ENCODE measurements at places on chromosomes 3 and 15.

DNA sequence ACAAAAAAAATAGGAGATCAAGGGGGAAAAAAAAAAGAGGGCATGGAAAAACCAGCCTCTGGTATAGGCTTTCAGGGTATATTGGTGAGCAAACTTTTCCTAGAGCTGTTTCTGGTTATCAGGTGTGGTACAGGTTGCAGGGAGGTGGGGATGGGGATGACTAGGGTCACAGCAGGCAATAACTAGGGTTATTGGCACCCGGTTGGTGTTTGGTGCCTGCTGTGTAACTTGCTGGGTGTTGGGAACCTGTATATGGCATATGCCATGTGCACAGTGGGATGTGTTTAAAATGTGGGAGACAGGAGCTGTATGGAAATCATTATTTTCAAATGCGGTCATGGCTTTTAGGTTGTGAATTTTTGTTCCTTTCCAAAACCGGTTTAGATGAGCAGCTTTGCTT, 119.2 kb downstream of the PTPRG start:
- DNase-seq, result no peak

DNA sequence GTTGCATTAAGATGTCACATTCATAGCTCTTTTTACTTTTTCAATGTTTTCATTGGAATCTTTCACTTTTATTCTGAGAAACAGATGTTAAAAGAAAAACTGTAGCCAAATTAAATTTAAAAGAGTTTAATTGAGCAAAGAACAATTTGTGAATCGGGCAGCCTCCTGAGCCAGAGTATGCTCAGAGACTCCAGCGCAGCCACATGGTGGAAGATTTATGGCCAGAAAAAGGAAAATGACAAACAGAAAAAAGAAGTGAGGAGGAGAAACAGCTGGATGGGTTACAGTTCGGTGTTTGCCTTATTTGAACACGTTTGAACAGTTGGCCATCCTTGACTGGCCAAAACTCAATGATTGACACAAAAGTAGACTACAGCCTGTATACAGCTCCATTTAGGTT, 33.8 kb upstream of the RAB11A start:
- no peak for DNase-seq

DNA sequence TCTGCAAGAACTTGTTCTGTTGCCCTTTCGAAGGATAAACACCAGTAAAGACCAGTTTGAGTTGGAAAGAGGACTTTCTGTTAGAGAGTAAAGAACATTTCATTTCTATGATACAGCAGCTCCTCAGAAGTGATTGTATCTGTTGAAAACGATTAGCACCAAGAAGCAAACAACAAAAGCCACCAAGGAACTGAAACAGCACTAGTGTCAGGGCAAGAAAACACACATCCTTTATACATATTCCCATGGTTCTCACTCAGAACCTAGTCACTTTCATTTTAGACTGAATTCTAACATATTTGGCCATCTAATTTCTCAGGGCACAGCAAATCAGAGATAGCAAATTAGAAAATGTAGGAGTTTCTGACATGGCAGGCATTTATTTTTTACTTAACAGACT, 116.1 kb downstream of the ATP1B3 start:
- no peak for DNase-seq

- DNase-seq, result no peak
Observed at GRCh38 chr3:19190602-19191001, 42.3 kb downstream of the KCNH8 start.

GRCh38 chr3:190122198-190122771, 1.6 kb upstream of the P3H2 start:
- no peak for DNase-seq

DNA sequence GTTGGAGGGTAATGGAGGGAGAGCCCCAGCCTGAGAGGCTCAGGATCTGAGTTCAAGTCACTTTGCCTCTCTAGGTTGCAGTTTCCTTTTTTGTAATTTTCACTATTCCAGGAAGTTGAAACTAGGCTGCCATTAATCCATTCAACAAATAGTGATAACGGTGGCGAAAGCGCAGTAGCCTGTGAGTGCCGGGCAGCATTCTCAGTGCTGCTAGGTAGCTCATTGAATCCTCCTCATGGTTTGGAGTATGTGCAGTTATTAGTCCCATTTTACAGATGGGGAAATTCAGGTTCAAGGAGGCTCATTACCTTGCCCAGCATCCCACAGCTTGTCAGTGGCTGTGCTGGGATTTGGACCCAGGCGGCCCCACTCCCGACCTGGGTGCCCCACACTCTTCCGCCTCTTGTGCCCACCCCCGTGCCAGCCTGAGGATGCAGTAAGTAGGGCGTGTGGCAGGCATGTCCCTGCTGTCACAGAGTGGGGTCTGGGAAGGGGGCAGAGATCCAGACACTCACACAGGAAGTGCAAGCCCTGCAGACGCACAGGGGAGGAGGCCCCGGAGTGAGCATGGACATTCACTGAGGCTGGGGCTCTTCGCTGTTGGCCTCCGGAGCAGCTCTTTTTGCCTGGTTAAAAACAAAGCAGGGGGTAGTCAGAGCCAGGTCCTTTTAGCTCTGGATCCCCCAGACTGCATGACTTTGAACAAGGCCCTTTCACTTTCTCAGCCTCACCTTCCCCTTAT, 58.8 kb downstream of the SLC6A6 start:
- no peak for DNase-seq
